ENCODE measurements at places on chromosomes 7 and 10. TPM values are rescaled to one million over a fixed set of nuclear protein-coding genes. Genes with fewer than 3 reads are reported as not detected.
A peak's percentile ranks its signal among the peaks of the same experiment; 100 is the strongest.

The AKR1C2 gene
- 0.99 TPM for polyA plus RNA-seq

DNA sequence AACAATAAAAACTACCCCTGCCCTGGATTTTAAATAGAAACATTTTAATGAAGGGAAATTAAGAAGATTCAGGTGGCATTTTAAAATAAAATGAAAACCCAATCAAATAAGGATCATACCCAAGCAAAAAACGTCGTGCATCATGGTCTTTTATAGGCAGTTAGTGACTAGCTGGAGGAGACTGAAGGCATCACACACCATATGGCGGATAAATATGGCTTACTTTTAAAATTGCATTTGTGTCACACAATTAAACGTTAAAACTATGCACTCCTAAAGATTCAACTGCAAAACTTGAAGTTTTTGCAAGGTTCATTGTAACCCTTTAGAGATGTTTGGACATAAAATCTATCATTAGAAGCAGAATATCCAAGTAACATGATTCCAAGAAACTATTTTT lies 200.1 kb upstream of the NRG3 start:
- DNase-seq, result no peak

The CXCL12 gene
- 79.4 TPM for polyA plus RNA-seq

GRCh38 chr10:47034441-47035051 lies 123.3 kb downstream of the PTPN20 start:
- no peak for DNase-seq

The WDR86 gene
- not detected for polyA plus RNA-seq

- DNase-seq, result no peak
These were observed 28.2 kb upstream of the ZCCHC24 start for GRCh38 chr10:79473496-79474095.

- peak; percentile 87 for DNase-seq
These were observed 524.5 kb downstream of the PARD3 start for GRCh38 chr10:34290412-34291081.

GRCh38 chr10:71911296-71911953 lies 52.8 kb upstream of the CHST3 start:
- DNase-seq, result peak; percentile 33

DNA sequence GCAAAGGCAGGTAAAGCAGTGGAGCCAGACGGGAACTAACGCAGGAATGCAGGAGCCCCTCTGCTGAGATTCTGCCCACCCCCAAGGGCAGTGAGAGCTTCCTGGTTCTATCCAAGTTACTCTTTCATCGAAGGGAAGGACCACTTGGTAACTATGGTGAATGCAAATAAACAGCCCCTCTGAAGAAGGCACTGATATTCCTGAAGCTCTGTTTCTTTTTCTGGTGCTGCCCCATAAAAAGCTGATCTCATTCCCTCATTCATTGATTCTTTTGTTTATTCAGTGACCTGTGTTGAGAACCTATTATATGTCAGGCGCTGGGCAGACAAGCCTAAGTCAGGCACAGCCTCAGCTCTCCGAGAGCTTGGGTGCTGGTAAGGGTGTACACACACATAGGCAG lies 217.3 kb downstream of the SNX10 start:
- DNase-seq, result no peak

GRCh38 chr10:131655101-131655849 lies 245.5 kb upstream of the PPP2R2D start:
- no peak for DNase-seq

DNA sequence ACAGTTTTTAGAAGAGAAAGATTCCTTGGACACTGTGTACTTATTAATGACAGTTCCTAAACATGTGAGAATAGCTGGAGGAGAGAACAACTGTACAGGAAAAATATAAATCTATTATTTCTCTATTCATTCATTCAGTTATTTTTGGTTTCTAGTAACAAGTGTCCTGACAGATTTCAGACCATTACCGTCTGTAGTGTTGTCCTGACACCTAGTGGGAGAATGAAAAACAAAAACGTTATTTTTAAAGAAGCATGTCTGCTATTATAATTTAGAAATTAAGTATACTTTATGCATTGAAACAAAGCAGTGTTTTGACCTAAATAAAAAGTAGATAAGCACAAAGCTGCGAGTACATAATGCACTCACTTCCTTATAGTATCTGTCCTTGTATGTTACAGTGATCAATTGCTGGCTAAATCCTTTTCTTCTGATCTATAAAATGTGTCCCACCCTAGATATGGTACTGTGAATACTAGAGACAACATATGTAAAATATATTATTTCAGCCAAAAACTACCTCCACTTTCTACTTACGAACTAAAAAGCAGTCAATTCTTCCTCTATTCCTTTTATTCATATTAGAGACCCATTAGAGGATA lies 575.6 kb downstream of the ARL4A start:
- DNase-seq, result peak; percentile 52

The SLC13A1 gene
- not detected for polyA plus RNA-seq

The CPA2 gene
- polyA plus RNA-seq, result not detected

GRCh38 chr7:40530292-40530691 lies 395.5 kb downstream of the SUGCT start:
- peak; percentile 83 for DNase-seq

All from IMR-90 (cell line).